ENCODE measurements at places on chromosomes 2 and 18.

DNA sequence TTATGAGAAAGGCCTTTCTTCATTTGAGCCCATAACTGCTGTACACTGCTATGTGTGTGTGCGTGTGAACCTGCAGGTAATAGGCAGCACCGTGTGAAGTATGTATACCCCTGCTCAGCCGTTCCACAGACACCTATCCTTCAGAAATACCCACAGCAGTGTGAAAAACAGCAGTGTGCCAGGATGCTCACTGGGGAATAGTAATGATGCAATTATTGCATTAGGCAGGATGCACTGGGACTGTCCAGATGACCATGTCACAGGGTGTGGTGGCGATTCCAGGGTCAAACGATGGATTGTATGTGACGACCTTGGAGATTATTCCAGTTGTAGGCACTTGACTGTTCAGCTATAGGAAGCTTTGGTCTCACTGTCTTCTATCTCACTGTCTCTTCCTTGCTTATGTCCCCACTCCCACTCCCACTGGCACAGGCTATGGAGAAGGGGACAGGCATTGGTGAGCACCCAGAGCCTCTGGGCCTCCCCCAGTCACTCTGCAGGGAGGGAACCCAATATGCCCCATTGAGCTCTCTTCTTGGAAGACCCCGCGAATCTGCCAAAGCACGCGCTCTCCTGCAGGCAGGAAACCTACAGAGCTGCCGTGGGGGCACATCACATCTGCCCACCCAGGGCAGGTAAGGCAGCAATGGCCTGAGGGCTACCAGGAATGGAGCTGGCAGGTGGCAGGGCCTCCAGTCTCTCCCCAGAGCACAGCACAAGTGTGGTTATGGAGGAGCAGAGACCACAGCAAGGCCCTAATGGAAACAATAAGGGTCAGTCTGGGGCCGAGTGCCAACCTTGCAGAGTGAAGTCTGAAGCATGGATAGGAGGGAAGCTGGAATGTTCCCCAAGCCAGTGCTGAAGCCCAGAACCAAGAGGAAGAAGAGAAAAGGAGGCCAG, 518.9 kb upstream of the RAB6C start:
- DNase-seq = no peak

DNA sequence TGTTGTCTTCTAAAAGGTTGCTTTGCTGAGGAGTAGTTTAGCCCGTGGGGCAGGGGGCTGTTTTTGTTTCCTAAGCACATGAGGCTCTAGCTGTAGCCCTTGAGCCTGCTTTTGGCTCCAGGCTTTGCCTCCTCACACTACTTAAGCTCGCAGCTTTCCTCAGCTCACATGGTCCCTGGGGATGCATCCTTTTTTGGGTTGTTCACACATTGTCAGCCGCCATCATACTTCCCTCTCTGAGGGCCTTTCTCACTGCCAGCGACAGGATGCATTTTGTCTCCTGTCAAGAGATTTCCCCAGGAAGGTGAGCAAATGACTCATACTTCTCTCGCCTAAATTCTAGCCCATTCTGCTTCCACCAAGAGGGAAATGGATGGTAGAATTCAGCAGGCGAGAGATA, 279.5 kb upstream of the PKDCC start:
- no peak for DNase-seq

GRCh38 chr2:208392300-208392699, 14.3 kb upstream of the PTH2R start:
- no peak for DNase-seq

DNA sequence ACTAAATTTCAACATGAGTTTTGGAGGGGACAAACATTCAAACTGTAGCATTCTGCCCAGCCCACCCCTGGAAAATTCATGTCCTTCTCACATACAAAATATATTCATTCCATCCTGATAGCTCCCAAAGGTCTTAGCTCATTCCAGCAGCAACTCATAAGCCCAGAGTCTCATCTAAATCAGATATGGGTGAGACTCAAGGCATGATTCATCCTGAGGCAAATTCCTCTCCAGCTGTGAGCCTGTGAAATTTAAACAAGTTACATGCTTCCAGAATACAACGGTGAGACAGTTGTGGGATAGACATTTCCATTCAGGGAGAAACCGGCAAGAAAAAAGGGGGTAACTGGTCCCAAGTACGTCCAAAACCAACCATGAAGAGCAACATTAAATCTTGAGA, 43.5 kb upstream of the FAHD2A start:
- DNase-seq = no peak

- peak; percentile 19 for DNase-seq
Observed at GRCh38 chr2:85435981-85436835, 17.7 kb downstream of the SH2D6 start.

GRCh38 chr2:163934131-163934530, 198.3 kb upstream of the FIGN start:
- DNase-seq = no peak

- no peak for DNase-seq
Observed at GRCh38 chr18:54296062-54296461, 26.7 kb downstream of the POLI start.

DNA sequence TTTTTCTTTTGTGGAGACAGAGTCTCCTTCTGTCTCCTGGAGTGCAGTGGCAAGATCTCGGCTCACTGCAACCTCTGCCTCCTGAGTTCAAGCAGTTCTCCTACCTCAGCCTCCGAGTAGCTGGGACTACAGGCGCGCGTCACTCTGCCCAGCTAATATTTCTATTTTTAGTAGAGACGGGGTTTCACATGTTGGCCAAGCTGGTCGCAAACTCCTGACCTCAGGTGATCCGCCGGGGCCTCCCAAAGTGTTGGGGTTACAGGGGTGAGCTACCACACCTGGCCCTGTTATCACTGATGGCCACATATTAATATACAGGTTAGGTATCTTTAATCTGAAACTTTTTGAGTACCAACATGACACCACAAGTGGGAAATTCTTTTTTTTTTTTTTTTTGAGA, 3.4 kb downstream of the MRPL35 start:
- DNase-seq = no peak

DNA sequence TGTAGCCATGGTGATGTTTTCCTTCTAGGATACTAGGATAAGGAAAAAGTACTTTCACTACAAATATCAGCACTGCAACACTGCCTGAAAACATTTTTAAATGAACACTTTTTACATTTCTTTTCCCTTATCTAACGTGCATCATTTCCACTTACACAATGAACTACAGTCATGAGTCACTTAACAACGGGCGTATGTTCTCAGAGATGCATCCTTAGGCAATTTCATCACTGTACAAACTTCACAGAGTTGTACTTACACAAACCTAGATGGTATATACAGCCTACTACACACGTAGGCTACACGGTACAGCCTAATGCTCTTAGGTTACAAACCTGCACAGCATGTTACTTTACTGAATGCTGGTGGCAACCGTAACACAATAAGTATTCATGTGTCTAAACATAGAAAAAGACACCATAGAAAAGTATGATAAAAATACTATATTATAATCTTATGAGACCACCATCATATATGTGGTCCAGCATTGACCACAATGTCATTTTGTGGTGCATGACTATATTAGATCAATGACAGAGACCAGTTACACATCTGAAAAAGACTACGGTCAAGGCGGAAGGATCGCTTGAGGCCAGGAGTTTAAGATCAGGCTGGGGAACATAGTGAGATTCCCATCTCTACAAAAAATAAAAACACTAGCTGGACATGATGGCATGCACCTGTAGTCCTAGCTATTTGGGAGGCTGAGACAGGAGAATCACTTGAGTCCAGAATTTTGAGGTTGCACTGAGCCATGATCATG, 39.8 kb downstream of the WDR33 start:
- no peak for DNase-seq
